ENCODE measurements at places on chromosomes 5 and 9.

- no peak for DNase-seq
Measured at GRCh38 chr5:50889790-50890189, 223.4 kb downstream of the PARP8 start.

DNA sequence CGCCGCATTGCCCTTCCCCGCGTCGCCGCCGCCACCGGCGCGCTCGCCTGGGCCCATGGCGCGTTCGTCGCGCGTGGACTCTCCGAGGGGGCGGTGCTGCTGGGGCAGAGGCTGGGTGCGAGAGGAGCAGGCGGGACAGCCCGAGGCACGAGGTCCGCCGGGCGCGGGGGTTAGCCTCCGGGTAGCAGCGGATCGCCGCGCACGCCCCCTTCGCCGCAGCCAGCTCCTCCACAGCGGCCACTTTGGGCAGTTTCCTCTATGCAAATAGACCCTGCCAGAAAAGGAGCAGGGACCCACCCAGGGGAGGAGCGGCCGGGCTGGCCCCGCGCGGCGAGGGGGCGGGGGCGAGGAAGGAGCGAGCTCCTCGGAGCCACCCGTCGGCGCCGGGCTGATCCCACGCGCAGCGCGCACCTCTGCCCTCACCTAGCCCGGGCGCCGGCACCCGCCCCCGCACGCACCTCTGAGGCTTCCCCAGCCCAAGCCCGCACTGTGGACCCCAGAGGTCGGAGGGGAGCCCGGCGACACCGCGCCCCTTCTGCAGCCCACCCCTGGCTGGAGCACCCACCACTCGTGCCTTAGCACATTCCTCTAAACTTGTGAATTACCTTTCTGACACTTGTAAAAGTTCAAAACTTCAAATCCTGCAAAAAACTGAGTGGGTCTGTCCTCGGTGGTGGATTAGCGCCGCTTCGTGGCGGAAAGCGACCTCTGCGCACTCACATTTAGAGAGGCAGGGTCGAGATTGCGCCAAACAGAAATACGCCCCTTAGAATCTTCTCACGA, at the start of gene COL23A1:
Gene COL23A1, minus strand, starts transcription at position 253 of the 783 bp plus-strand sequence.
- DNase-seq = peak; percentile 51

DNA sequence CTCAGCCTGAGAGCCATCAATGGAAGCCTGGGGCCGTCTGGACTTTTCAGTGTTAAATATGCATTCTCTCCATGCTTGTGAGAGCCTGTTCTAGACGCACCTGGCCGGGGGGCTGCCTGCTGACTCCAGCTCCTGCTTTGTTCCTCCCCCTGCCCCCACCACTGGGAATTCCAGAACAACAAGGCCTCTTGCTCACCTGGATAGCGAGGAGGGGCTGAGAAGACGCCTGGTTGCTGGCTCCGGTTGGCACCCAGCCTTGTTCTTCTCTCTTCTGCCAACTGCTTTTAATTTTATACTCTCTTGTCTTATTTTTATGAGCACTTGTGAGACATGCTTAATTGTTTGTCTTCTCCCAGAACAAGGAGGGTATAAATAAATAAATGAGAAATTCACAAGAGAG, 15.0 kb upstream of the RAPGEF1 start:
- DNase-seq = no peak

- DNase-seq = no peak
Measured at GRCh38 chr5:26487553-26487952, 550.8 kb downstream of the CDH9 start.

DNA sequence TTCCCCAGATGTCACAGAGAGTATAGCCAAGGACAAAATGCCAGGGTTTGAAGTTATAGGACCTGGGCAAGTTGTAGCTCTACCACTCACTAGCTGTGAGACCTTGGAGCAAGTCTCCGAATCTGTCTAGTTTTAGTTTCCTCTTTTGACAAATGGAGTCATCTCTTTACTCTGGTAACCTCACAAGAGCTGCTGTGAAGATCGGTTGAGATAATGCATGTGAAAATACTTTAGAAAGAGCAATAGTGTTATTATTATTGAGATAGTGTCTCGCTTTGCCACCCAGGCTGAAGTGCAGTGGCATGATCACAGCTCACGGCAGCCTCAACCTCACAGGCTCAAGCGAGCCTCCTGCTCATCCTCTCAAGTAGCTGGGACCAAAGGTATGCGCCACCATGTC, 117.9 kb upstream of the NR5A1 start:
- no peak for DNase-seq

- DNase-seq = no peak
Measured at GRCh38 chr5:64814073-64814472, 45.3 kb downstream of the CWC27 start.

GRCh38 chr5:44935262-44935661, 126.5 kb downstream of the MRPS30 start:
- DNase-seq = no peak

DNA sequence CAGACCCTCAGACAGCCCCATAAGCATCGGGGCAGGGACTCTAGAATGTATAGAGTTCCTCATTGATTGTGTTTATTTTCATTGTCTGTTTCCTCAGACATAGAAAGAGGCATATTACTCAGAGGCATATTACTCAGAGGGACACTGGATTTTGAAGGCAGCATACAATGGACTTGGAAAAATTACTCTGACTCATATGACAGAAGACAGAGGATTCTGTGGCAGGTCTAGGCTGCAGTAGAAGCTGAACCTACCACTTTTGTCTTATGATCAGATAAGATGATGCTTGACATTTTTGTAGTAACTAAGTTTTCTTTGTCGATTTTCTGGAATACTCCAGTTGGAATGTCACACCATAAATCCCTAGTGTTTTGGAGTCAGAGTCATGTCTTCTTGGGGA, 105.2 kb downstream of the ST8SIA4 start:
- no peak for DNase-seq

DNA sequence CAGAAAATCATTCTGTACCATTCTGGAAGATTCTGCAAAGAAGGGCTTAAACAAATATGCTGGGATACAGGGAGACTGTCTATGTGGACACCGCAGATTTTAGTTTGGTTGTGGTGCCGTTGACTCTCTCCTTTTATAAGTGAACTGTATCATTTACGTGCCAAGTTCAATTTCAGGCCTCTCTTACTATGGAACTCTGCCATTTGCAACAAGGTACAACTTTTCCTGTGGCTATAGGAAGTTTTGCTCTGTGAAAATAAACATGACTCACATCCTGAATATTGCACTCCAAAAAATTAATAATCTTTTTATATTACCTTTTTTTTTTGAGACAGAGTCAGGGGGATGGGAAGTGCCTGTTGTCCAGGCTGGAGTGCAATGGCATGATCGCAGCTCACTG, 29.7 kb upstream of the CSNK1G3 start:
- no peak for DNase-seq

- no peak for DNase-seq
Measured at GRCh38 chr5:142492781-142493281, 168.0 kb upstream of the SPRY4 start.

DNA sequence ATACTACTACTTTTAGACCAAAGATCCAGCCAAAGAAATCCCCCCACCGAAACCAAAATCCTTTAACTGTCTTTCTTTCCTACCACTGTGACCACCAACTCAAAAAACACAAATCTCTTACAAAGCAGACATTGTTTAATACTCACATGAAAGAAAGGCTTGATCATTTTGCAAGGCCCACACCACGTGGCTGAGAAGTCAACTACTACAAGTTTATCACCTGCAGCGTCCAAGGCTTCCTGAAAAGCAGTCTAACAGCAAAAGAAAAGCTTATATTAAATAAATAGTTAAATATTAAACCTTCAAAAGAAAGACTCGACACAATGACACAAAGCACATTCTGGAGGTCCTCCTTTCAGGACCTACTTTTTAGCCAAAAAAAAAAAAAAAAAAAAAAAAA, 5.1 kb downstream of the TXN start:
- DNase-seq = no peak

DNA sequence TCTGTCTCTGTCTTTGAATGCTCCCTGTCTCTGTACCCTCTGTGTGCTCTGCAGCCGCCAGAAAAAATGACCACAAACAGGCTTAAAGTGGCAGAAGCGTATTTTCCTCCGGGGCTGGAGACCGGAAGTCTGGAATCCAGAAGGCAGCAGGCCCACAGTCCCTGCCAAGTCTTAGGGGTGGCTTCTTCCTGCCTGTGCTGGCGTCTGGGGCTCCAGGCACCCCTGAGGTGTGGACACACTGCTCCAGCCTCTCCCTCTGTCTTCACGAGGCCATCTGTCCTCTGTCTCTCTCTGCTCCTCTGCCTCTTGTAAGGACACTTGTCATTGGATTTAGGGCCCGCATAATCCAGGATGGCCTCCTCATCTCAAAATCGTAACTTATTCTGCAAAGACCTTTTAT, 298.4 kb upstream of the IRX4 start:
- no peak for DNase-seq

GRCh38 chr5:2566284-2566683, 185.2 kb downstream of the IRX2 start:
- DNase-seq = no peak

- no peak for DNase-seq
Measured at GRCh38 chr9:89721176-89721700, 116.4 kb downstream of the GADD45G start.

DNA sequence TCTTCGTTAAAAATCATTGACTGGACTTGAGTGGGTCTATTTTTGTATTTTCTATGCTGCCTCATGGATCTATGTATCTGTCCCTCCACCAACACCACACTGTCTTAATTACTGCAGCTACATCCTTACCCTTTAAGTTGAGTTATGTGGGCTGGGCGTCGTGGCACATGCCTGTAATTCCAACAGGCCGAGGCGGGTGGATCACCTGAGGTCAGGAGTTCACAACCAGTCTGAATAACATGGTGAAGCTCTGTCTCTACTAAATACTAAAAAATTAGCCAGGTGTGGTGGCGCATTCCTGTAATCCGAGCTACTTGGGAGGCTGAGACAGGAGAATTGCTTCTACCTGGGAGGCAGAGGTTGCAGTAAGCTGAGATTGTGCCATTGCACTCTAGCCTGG, 48.2 kb downstream of the XRCC4 start:
- no peak for DNase-seq

DNA sequence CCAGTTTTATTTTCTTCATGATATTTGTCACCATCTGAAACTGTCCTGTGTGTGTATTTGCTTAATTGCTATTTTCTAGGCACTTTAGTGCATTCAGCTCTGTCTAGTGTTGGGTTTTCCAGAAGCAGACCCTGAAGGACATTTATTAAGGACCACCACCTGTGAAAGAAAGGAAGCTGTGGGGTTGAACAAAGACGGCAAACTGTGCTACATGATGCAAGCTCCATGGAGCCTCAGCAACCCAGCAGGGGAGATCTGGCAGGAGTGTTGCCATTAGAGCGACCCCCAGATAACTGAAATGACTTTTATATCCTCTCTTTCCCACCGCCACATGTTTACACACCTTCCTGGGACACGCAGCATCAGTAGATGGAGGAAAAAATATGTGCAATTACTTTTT, 125.5 kb downstream of the GABRB2 start:
- no peak for DNase-seq

- DNase-seq = peak; percentile 64
Measured at GRCh38 chr9:9790216-9790872, 822.5 kb downstream of the PTPRD start.

GRCh38 chr9:81855538-81855937, 72.7 kb upstream of the SPATA31D4 start:
- no peak for DNase-seq

DNA sequence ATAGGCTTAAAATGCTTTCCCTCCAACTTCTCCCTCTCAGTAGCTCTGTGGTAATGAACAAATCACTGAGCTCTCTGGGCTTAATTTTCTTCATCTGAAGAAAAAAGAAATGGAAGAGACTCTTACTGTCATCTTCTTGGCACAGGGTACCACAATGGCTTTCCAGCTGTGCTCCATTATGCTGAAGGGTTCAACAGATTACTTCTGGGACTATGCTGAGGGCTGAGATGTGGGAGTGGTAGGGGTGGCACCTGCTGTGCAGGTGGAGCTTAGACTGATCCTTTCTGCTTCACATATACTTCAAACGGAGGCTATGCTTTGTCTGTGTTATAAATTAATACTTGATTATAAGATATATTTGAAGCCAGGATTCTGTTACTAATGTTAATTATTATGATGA, 840.2 kb upstream of the C9orf72 start:
- no peak for DNase-seq

GRCh38 chr9:22337261-22337660, 109.4 kb upstream of the DMRTA1 start:
- no peak for DNase-seq

- no peak for DNase-seq
Measured at GRCh38 chr5:10745133-10745532, 15.9 kb downstream of the DAP start.

DNA sequence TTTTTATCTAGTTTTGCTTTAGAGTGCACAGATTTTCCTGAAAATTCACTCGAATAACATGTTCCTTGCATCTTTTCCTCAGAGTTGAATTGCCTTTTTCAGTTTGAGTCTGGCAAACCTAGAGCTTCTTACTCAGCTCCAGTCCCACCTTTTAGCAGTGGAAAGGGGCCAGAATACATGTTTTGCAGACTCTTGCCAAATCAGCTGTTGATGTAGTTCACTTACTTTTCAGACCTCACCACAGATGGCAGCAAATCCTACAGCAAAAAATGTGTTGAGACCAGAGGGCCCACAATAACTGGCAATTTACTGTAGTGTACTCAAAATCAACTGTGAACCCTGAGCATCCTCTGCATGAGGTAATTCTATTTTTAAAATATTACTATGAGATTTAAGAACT, 545.2 kb upstream of the ACO1 start:
- peak; percentile 45 for DNase-seq

DNA sequence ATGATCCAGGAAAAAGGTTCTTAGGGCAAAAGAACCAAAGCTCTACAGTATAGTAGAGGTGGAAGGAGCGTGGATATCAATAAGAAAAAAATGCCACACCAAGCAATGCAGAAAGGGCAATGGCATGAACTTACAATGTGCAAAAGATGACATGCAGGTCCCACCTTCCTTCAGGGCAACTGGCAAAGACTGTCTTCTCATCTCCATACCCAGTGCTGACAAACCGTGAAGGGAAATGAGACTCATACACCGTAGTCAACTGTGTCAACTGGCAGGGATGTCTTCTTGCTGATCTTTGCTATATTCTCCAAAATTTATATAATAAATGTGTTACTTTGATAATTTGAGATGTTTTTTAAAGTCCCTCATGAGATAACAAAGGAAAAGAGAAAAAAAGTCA, 36.0 kb downstream of the MED27 start:
- DNase-seq = no peak

DNA sequence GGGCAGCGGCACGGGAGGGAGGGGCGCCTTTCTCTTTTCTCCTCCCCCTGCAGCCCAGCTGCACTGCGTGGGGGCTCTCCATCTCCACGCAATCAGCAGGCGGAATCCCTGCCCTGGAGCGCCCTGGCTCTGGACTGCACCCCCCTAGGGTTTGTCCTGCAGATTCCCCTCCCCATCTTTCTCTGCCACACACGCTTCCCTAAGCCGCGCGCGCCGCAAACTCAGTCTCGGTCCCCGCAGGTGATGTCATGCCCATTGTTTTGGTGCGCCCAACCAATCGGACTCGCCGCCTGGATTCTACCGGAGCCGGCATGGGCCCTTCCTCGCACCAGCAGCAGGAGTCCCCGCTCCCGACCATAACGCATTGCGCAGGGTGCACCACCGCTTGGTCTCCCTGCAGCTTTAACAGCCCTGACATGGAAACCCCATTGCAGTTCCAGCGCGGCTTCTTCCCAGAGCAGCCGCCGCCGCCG, at the start of gene KCNN2:
Gene KCNN2, plus strand, starts transcription at position 347 of the 473 bp plus-strand sequence. Its CDS starts 70 bp downstream, at position 417.
- peak; percentile 91 for DNase-seq

GRCh38 chr5:92560698-92561401, 1020.2 kb downstream of the NR2F1-AS1 start:
- no peak for DNase-seq

Data from Ammon's horn (tissue), 1 donor.